Right forelimb (tissue), 1 donor: ENCODE measurements at places on chromosomes 2 and 18.

DNA sequence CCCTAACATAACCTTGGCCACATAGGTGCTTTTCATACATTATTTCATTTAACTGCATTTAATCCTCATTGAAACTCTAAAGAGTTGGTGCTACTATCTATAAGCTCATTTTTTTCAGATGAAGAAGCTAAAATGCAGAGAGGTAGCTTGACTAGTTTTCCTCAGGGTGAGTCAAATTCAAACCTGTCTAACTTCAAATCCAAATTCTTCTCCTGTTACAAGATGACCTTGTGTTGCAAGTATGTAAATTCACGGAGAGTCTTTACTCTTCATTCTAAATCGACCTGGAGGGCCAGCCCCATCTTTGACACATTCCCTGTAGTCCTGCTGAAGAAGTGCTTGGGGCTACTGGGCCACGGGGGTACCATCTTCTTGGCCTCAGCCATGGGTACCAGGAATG is 8.2 kb upstream of the SETBP1 start:
- DNase-seq = no peak

- DNase-seq = peak; percentile 62
These were observed 32.5 kb upstream of the ACAA2 start for GRCh38 chr18:49845629-49846360.

DNA sequence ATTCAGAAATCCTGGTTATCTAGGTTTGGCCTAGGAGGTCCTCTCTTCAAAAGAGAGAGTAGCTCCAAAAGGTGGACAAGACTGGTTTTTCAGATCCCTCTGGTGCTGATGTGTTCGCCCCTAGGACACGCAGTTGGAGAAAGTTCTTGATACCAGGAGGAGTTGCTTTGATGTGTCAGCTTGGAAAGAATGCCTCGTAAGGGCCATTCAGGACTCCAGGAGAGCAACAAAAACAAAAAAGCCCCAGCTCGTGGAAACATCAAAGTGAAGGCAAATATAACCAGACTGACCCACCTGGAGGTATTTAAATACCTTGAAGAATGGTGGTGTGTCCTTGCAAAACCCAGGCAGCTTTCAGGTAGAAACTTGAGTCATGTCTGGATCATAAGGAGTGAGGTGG is 12.5 kb upstream of the LBH start:
- DNase-seq = no peak

DNA sequence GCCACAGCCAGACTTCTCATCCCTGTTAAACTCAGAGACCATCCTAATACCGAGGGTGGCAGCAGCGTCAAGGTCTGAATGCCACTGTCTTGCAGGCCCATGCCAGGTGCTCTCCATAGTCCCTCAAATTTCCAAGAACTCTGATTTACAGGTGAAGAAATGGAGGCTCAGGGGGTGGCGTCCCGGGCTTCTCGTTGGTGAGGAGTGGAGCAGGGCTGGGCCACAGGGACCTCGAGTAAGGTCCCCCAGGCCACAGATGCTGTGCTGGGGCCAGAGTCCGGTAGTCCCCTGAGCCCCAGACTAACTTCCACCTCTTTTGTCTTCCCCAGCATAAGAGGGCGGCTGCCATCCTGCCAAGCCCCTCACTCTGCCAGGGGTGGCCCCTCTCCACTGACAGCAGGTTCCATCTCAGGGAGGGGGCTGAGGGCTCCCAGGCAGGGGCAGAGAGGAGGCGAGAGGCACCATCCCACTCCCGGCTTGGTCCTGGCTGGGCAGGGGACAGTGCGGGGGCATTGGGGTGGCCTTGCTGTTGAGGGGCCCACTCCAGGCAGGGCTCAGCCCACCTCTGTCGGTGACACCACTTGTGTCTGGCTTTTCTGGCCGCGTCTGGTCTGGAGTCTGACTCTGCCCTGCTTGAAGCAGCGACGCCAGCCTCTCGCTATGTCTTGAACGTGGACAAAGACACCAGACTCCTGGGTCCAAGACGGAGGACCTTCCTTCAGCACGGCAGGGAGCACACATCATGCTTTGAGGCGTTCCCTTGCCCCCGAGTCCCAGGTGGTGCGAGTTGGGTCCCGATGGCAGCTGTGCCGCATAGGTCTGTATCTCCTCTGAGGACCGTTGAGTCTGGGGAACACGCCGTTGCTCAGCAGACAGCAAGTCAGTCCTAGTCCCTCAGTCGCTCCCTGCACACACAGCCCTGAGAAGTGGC is 15.9 kb upstream of the KLHL30 start:
- no peak for DNase-seq

DNA sequence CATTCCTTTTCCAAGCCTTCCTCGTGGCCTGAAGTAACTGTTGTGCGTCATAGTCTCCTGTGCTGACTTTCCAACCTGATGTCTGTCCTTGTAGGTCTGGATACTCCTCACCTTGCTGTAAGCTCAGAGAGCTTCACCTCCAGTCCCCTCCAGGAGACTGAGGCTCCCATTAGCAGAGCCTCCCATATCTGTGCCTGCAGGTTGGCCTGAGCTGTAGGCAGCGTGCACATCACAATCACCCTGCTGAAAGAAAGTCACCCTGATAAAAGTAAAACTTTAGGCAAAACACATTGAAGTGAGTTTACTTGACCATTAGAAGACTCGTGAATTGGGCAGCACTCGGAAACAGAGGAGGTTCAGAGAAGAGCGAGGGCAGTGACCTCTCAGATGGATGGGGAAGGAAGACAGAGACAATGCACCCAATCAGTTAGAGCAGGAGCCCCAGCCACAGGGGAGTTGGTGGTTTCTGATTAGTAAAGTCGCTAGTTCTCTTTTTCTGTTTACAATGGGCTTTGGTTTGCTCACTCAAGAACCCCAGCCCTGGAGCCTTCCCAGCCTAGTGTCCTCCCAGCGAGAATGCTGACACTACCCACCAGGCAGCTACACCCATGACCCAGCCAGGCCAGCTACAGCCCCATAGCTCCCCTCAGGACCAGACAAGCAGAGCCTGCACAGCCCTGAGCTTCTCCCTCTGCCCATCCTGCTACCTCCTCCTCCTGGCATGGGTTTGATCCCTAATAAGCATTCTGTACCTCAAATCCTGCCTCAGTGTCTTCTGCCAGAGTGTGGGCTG is 12.1 kb upstream of the TPO start:
- DNase-seq = no peak

DNA sequence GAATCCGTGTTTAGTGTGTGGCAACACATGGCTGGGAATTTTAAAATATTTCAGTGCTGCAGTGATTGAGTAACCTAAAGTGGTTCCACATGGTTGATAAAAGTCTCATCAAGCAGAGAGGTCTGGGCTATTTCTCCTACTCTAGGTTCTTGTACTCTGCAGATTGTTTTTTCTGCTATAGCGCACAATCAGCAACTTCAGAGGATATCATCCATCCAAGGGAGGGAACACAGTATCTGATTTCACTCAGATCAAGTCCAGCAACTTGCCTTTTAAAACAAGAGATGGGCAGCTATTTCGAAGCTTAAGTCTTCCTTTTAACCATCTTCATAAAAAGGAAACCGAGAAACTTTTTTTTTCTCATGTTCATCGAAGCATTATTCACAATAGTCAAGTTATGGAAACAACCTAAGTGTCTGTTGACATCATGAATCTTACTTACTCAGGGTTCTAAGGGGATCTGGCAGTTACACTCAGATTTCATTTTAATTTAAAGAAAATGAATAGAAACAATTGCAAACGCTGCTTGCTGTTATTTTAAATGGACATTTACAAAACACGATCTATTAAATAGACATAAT is 172.7 kb upstream of the TRIB2 start:
- DNase-seq = no peak

DNA sequence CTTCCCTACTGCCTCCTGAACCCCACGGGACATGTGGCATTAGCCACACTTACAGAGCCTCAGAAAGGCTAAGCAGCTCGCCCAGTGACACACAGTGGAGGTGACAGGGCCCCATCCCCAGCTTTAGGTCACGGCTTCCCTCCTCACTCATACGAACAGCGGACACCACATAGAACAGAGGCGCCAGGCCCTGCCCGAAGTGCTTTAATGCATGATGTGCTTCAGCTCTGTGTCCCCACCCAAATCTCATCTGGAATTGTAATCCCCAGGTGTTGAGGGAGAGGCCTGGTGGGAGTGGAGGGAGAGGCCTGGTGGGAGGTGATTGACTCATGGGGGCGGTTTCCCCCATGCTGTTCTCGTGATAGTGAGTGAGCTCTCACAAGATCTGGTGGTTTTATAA is 135.3 kb downstream of the PTGR3 start:
- DNase-seq = no peak
